ENCODE measurements at places on chromosomes 6 and 20.

DNA sequence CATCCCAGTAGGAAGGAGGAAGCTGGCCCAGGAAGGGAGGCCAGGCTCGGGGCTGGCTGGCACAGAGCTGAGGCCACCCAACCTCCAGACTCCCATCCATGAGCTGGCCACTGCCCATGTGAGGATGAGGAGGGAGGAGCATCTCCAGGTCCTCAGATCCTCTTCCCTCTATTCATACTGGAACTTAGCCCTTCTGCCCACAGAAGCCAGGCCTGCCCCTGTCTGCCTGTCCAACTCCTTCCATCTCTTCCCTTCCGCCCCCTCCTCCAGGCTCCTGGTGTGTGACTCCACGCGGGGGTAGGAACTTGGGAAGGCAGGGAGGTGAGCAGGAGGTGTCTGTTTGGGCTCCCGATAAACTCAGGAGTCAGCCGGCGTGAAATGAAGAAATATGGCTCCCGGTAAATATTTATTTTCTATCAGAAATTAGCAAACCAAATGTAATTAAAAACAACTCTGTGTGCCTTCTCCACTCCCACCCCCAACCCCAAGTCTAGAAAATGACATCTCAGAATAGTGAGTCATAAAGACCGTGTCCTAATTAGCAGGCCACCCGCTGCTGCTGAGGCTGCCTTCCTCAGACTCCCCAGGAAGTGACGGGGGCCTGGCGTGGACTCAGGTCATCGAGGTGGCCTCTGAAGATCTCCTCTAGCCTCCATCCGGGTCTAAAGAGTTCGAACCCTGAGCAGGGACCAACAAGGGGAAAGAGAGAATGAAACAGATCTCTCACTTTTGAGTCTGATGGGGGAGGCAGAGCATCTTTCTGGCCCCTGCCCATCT, 81.9 kb downstream of the MDGA1 start:
- no peak for DNase-seq

DNA sequence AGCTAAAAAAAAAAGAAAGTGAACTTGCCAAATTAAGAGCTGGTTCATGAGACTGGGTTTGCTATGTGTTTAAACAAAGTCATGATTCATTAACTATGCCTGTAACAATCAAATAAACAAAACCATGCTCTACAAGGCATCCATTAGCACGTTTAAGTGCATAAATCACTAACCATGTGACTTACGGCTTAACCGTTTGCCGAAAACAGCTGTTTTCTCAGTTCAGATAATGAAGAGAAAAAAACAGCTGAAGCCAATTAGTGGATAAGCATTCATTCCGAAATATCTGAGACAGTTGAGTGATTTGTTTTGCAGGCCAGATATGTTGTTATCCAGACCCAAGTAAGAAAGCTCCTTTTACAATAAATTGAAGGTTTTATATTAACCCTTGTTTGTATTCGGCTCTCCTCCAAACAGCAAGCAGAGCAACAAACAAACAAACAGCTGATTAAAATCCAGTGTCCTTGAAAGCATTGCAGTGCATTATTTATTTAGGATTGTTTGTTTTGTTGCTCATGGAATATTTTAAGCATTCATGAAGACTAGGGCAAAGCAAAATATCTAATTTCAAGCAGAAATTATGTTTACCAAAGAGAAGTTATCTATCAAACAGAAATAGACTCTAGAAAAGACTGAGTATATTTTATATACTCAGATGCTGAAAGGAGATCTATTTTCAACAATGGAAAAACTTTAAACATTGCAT, 343.5 kb downstream of the RFPL4B start:
- no peak for DNase-seq

DNA sequence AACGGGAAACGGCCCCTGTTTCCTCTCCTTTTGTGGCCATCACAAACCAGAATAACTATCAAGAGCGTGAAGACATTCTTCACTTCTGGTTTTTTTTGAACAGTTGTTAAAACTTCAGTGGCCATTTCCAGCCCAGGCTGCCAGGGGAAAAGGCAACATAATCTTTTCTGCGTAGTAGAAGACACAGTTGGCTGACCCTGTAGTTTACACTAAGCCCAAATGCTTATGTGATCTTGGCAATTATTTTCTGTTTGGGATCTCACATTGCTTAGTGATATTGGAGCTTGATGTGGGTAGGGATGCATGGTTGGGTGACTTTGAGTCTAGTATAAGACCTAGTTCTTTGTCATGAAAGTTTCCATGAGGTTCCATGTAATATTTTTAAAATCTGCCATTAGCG, 449.4 kb upstream of the CDH4 start:
- DNase-seq = no peak

DNA sequence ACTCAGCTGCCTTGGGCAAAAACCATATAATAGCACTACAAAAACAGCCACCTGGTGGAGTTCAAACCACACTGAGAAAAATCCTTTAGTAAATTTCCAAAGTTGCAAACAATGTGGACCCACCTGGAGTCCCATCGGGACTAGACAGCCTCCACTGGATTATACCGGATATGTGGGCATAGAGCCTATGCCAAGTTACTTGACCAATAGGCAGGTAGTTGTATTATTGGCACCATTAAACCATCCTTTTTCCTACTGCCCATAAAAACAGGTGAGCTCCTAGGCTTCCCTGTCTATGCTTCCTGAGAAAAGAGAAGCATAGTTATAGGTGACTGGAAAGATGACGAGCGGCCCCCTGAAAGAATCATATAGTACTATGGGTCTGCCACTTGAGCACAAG, 51.7 kb upstream of the ADGRF4 start:
- no peak for DNase-seq

- DNase-seq = no peak
Observed at GRCh38 chr6:21739838-21740237, 146.3 kb downstream of the SOX4 start.

GRCh38 chr6:142014515-142014914, 118.2 kb upstream of the GJE1 start:
- no peak for DNase-seq

Measured in Jurkat, Clone E6-1 (cell line).